ENCODE measurements at places on chromosomes 5 and 9. TPM values are rescaled to one million over a fixed set of nuclear protein-coding genes. Genes with fewer than 3 reads are reported as not detected.

- no peaks in the 10 kb centered on the region for H3K27me3 ChIP-seq
- H3K36me3 ChIP-seq = no peaks in the 10 kb centered on the region
- H3K27ac ChIP-seq = no peak overlapping the region
Observed at GRCh38 chr9:16090907-16091629, 538.2 kb downstream of the CCDC171 start.

CTSV gene
- total RNA-seq = 11.4 TPM

DNA sequence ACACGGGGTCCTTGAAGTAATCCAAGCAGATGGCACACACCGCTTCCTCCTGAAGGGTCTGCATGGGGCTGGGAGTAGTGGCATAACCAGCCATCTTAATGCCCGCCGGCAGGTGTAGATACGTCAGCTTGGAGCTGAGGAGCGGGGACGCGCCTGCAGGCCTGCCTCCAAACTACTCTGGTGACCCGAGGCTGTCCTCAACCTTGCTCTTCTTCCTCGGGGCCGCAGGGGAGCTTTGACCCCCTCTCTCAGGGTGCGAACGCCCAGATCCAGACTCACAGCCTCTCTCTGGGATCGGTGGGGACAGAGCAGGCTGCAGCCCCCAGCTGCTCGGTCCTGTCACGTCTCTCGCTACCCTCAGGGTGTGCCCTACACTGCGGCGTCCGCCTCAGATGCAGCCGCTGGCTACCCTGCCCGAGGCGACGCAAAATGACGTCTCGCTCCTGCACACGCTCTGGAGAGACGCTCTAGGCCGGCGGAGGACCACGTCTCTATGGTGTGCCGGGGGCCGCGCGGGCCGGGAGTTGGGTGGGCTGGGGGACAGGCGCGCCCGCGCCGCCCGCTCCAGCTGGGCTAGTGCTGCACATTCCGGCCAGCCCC, at the start of gene TRIM52:
TSS of gene TRIM52 (minus strand) at position 424 of the 600 bp plus-strand sequence. CDS start at position 94, 330 bp downstream.
- H3K36me3 ChIP-seq = peaks cover 3% of the 10 kb centered on the region
- no peaks in the 10 kb centered on the region for H3K27me3 ChIP-seq
- peak within 1 kb of the TSS; percentile 84 for H3K27ac ChIP-seq
- peaks cover 4% of the 10 kb centered on the region for H3K4me1 ChIP-seq

GRCh38 chr9:5395428-5395827, 42.3 kb downstream of the PLGRKT start:
- H3K4me3 ChIP-seq = no peak overlapping the region
- no peaks in the 10 kb centered on the region for H3K36me3 ChIP-seq
- no peaks in the 10 kb centered on the region for H3K4me1 ChIP-seq
- no peaks in the 10 kb centered on the region for H3K27me3 ChIP-seq
- no peak overlapping the region for H3K27ac ChIP-seq

C7 gene
- total RNA-seq = not detected

GRCh38 chr5:149937610-149938009, 7.0 kb downstream of the PDE6A start:
- no peaks in the 10 kb centered on the region for H3K27me3 ChIP-seq
- H3K36me3 ChIP-seq = no peaks in the 10 kb centered on the region
- H3K27ac ChIP-seq = peak overlapping the region; percentile 91
- DNase-seq = peak; percentile 96
- H3K4me1 ChIP-seq = peaks cover 58% of the 10 kb centered on the region

- H3K27me3 ChIP-seq = no peaks in the 10 kb centered on the region
- H3K4me3 ChIP-seq = no peak overlapping the region
- H3K36me3 ChIP-seq = no peaks in the 10 kb centered on the region
- no peaks in the 10 kb centered on the region for H3K4me1 ChIP-seq
Observed at GRCh38 chr9:27377811-27378456, 81.0 kb upstream of the EQTN start.

- no peak for DNase-seq
- no peaks in the 10 kb centered on the region for H3K27me3 ChIP-seq
- H3K4me1 ChIP-seq = no peaks in the 10 kb centered on the region
- H3K4me3 ChIP-seq = no peak overlapping the region
- peaks cover 37% of the 10 kb centered on the region for H3K36me3 ChIP-seq
Observed at GRCh38 chr5:142314606-142315005, 10.2 kb downstream of the SPRY4 start.
